Amniotic stem cell (primary cell): ENCODE measurements at places on chromosomes 2 and 18.

DNA sequence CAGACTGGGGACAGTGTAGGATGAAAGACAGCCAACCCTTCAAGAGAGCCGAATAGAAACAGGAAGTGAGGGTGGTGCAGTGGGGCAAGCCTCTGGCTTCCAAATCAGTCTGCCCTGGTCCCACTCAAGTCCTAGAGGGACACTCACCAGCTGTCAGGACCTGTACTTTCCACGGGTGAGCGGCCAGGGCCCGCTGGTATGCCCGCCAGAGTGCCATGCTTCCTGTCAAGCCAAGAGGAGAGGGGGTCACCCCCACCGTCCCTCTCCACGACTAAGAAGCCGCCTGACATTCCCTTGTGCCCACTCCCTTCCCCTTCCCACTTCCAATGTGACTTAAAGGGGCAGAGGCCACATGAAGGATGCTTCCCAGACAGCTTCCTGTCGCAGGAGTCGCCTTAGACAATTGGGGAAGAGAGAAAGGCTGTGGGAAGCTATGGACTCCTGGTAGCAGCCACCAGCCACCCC lies 564 bp downstream of the MPV17 start:
- DNase-seq = no peak

DNA sequence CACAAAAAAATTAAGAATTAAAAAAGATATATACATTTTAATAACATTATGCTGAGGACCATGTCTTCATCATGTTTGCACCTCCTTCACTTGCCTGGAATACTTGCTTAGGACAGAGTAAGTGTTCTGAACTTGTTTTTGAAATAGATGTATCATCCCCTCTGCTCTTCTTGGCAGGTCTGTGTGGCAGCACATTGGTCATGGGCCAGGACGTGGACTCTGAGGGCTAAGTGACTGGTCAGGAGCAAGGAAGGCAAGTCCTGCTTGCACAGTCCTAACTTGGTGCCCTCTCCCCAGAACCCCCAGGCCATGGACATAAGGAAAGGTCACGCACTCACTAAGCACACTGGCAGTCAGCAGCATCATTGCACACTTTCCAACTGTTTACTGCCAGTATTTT lies 95.8 kb downstream of the PTPRM start:
- no peak for DNase-seq

DNA sequence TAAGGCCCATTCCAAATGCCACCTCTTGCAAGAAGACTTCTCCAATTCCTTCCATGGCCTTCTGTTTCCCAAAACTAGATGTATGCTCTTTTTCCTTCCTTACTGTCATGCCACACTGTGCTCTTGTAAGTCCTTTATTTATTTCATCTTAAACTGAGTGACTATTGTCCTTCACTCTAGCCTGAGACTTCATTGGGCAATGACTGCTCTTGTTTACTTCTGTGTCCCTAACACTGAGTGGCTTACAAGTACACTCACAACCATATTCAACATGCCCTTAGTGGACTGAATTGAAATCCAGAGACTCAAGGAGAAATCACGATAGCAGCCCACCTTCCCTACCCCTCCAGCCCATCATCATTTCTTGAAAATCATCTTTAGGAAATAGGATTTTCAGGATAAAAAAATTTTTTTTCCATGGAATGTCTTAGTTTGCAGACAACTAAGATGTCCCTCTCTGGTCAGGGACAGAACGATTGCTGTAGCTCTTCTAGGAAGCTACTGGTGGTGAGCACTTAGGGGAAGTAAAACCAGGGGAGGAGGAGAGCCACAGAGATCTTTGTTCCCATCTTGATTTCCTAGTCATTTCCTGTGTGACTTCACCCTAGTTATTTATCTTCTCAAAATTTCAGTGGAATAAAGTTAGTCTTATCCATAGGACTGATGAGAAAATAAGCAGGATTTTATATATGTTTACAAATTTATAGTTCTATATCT lies 80.7 kb downstream of the CYRIA start:
- DNase-seq = no peak

DNA sequence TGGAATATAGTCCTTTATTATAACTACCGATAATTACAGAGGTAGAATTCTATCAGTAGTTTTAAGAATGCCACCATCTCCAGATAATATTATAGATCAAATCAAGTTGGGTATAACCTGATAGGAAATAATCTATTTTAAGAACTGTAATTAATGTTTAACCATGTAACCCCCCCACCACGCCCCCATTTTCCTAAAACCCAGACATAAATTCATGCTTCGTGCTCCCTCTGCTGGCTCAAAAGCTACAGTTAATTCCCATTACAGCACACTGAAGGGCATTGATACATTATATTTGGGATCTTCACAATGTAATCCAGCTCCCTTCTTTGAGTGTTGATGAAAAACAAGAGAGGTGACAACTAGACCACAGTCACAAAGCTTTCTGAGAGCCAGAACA lies 228.0 kb upstream of the SMAD7 start:
- DNase-seq = no peak

GRCh38 chr2:18161681-18162080 lies 283.2 kb downstream of the KCNS3 start:
- no peak for DNase-seq

GRCh38 chr2:63834401-63834800 lies 7.3 kb upstream of the UGP2 start:
- DNase-seq = no peak

DNA sequence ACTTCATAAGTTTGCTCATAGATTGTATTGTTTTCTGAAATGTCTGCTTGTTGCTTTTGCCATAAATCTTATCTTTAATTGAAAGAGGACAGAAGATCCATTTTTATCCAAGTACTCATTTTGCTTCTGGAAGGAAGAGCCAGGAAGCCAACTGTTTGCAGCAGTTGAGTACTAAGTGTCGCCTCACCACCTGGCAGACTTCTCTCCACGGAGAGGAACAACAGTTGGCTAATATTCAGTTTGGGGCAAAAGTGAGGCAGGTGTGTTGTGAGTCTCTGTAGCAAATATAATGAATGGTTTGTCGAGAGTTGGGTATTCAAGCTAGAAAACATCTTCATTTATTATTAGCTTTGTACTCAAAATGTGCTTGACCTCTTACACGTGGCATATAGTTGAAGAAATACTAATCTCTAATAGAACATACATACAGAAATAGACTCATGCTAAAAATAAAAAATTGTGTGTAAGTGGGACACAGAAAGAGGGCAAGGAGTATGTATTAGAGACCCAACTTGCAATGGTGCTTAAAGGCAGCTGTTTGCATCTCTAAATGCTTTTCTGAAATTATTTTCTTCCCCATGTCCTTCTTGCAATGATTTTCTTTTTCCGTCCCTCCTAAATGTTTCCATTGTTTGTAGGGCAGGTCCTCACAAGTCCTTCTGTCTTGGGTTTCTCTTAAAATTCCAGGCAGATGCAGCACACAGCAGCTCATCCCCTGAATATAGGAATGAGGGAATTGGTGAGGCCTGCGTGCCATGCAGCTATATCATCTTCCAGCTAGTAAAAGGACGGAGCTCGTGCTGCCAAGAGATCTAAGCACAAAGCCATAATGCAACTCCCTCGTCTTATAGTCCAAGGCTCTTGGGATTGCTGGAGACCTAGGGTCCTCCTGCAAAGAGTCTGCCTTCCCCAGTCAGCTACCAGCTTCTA lies 44.8 kb upstream of the MAP3K20 start:
- DNase-seq = no peak

GRCh38 chr2:216635701-216636550 lies 2.7 kb downstream of the IGFBP2 start:
- no peak for DNase-seq

- no peak for DNase-seq
Measured at GRCh38 chr2:237601453-237602116, 11.1 kb upstream of the RAB17 start.

DNA sequence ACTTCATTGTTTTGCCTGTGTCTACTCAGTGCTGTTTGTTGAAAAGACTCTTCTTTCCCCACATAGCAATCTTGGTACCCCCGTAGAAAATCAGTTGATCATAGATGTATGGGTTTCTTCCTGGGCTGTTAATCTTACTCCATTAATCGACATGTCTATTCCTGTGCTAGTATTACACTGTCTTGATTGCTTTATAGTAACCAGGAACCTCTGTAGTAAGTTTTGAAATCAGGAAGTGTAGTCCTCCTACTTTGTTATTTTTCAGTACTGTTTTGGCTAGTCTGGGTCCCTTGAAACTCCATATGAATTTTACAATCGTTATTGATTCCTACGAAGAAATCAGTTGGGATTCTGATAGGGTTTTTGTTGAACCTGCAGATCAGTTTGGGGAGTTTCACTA lies 78.8 kb upstream of the FAM136A start:
- DNase-seq = no peak

DNA sequence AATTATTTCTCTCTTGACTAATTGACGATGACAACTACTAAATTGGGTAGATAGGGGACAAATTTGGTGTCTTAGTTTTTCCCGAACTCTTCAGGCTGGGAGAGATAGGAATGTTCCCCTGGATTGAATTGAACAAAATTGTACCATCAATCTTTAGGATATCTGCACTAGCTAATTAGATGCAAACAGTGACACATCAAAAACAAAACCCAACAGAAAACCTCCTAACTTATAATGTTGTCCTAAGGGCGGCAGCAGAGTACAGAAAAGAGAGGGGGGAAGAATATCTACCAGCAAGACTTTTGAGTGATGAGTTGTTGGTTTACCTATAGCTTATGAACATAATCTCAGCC lies 342.9 kb downstream of the INSIG2 start:
- DNase-seq = no peak

- no peak for DNase-seq
Measured at GRCh38 chr2:171822525-171823322, 71.3 kb downstream of the SLC25A12 start.

DNA sequence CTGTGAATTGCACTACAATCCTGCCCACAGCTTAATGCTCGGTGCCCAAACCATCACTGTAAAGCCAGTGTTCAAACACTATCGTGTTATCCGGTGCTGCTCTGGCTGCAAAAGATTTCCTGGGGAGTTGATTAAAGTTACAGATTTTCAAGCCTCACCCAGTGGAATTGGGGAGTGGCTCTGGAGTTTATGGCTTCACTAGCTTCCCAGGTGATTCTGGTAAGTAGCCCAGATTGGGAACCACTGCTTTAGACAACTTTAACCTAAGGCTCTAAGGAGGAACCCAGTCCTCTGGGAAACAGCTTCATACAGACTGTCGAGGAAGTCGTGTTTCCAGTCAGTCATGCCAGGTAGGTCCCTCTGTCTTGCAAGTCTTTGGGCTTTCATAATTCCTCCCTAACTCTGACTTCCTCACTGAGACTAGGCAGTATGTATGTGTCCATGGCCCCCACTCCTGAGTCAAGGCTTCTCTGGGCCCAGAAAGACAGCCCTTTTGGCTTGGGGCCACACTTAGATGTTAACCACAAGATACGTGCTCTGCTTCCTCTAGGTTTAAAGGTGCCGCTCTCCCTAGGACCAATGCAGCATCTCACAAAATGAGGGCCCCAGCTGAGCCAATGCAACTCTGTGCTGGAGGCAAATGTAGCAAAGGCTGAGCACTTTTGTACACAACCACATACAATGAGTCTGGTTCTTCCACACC lies 299.7 kb downstream of the PRKCE start:
- DNase-seq = no peak

DNA sequence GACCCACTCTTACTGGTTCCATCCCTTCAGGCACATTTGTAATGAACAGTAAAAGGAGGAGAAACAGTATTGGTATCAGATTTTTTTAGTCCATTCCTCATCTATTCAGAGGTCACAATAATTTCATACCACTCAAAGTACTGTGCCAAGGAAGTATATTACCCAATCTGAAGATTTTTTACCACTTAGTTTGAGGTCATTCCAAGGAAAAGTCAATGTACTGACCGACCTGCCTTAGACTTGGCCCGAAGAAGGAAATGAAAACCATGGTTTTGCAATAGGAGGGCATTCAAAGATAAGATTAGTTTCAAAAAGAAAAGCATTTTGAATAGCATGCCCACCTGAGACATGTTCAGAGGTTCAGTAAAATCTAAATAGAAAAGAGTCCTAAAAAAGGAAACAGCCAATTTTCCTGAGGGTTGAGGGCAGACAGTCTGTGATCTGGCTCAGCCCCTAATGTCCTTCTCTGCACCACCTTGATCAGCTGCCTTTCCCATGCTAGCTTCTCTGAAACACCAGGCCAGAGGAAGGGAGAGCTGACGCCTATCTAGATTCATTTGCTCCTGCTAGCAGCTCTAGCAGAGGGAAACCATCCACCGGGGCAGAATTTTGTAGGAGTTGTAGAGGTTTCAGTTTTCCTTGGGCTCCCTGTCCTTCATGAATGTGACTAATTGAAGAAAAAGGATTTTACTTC lies 107.3 kb upstream of the FZD5 start:
- DNase-seq = no peak

DNA sequence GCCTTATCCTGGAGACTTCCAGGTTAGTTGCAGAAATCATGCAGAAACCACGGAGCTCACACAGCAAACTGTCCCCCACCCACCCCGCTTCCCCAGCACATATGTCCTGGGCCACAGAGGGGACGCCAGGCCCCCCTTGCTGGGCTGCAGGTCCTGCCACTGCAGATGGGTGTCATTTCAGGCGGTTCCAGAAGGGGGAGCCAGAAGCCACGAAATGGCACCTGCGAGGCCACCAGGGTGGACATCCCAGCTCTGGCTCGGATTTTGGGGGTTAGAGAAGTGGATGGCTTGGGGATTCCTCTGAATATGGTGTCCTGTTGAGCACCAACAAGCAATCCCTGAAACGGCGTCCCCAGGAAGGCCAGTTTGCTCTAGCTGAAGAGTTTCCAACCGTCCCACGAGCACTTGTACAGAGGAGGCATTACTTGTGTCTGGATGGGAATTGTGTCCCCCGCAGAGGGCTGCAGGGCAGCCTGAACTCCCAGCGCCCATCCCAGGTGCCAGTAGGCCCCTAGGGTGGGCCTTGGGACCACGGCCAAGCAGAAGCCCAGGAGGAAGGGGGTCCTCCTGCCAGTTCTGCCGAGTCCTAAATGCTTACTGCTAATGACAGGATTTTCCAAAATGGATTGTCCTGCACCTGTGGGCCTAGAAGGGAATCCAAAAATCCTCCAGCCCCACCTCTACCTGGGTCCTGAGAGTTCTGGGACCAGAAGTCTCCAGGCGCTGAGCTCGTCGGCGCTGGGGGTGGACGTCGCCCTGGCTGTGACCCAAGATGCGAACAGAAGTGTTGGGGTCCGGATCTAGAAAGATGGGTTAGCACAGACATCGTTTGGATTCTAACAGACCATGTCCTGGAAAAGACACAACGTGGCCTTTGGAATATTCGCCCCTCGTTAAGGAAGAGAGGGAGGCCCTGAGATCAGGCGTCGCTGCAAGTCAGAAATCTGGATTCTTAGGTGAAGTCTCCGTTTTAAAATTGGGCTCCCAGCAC lies 14.6 kb upstream of the NFATC1 start:
- no peak for DNase-seq

- peak; percentile 76 for DNase-seq
Measured at GRCh38 chr2:79723830-79724229, 211.0 kb downstream of the CTNNA2 start.
